ENCODE measurements at places on chromosomes 11 and 22.

GRCh38 chr11:57668434-57668782 is 494 bp downstream of the ZDHHC5 start:
- no peak for DNase-seq

DNA sequence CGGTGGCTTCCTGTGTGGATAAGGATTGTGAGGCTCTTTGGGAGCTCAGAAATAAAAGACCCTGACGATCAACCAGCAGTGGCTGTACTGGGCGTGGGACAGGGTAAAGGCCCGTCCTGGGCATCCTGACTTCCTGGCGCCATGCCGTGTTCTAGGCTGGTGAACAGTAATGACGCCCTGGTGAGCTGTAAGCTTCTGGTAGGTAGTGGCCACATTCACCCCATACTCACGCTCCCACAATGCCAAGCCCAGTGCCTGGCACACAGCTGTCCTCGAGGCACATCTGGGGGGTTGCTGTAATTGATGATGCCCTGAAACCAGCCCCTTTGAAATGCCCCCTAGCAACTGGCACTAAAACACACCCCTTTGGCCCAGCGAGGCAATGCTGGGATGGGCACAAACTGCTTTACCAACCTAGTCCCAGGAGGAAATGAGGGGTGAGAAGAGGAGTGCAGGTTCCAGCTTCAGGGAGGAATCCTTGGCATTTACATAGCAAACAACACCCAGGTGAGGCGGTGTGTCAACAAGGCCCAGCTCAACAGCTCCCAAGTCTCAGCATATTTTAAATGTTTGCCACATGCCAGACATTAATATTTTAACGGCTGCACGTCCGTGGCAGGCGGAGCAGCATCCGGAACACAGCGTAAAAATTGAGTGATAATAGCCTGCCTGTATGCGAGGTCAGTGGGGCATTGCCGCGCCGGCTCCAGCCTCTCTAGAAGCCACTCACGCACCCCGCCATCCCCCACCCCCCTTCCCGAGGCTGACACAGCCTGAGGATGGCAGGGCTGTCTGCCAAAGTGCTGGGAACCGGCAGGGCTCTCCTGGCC is 79.3 kb downstream of the DSCAML1 start:
- DNase-seq: peak; percentile 82

DNA sequence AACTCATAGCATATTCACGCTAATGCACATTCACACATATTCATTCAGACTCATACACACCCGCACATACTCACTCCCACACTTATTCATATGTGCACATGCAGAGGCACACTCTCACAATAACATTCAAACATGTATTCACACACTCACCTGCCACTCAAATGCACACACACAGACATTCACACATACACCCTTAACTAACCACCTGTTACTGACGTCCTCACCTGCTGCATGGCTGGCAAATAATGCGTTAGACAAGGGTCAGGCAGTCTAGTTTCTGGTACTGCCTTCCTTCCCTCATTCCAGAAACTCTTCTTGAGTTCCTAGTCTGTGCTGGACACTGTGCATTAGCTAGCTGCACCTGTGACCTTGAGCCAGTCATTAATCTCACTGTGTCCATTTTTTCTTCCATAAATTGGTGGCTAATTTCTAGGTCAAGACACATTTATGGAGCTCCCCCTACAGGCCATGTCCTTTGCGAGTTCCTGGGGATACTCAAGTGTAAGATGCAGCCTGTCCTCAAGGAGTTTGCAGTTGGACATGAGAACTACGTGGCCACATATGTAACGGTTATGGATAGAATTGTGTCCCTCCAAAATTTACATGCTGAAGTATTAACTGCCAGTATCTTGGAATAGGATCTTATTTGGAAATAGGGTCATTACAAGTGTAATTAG is 34.5 kb upstream of the SEZ6L start:
- no peak for DNase-seq

DNA sequence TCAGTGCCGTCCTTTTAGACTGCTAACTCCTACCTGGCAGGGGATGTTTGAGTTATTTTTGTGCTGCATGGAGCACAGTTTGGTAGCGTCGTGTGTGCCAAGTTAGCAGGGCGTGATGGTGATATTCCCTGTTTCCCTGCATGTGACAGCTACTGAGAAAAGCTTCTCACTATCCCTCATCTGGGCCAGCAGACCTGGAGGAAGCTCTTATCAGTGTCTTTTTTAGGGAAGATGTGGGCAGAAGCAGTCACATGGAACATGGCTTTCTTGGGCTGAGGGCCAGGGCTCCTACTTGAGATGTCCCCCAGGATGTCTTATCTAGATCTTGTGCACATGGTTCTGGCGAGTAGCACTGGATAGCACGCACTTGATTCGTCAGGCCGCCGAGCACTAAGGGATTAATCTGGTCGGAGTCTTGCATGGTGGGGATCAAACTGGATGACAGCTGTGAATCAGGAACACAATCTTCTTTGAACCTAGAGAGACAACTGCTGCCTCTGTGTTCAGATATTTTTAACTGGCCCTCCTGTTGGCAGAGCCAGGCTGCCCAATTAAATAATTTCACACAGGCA is 33.8 kb downstream of the TECTA start:
- DNase-seq: no peak

- DNase-seq: no peak
Measured at GRCh38 chr22:39179841-39180335, 27.4 kb upstream of the CBX7 start.

All from NCI-H1092 (cell line).